Cardiac fibroblast (primary cell): ENCODE measurements at places on chromosomes 4 and X.

DNA sequence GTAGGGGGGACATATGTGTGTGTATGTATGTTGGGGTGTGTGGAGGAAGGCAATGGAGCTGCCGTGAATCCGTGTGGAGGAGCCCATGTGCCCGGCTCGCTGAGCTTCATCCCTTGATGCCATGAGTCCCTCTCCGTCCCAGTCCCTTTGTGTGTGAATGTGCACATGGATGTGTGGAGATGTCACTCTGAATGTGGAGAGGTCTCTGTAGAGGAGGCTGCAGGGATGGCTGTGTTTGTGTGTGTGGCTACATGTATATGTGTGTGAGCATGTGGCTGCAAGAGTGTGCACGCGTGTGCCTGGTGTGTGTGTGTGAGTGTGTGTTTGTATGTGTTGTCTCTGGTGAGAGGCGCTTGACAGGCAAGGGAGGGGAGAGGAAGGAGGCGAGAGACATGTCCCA lies 1.3 kb downstream of the DLG3 start:
- DNase-seq: no peak

DNA sequence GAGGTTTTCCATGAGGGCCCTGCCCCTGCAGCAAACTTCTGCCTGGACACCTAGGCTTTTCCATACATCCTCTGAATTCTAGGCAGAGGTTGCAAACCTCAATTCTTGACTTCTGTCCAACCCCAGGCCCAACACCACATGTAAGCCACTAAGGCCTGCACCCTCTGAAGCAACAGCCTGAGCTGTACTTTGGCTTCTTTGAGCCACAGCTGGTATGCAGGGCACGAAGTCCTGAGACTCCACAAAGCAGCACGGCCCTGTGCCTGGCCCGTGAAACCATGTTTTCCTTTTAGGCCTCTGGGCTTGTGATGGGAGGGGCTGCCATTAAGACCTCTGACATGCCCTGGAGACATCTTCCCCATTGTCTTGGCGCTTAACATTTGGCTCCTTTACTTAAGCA lies 728.4 kb upstream of the FTHL17 start:
- no peak for DNase-seq

DNA sequence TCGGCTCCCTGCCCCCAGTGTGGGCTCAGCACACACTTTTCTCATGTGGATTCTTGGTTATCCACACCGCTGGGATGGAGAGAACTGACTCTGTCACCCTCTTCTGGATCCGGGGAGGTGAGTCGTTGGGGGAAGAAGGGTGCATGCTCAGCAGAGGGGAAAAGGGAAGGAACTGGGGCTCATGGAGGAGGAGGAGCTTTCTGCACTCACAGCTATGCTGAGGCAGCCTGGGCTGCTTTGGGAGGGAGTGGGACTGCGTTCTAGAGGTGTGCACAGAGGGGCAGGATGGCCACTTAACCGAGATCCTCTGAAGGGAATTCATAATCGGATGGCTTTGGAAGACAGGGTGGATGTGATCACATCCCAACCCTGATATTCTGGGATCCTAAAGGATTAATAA lies 51.6 kb downstream of the RTL5 start:
- no peak for DNase-seq

GRCh38 chr4:113979148-113979904 lies at the start of gene ARSJ:
Gene ARSJ, minus strand, starts transcription at chr4:113979647. Its CDS starts 813 bp downstream, at chr4:113978834.
- DNase-seq: peak; percentile 86

DNA sequence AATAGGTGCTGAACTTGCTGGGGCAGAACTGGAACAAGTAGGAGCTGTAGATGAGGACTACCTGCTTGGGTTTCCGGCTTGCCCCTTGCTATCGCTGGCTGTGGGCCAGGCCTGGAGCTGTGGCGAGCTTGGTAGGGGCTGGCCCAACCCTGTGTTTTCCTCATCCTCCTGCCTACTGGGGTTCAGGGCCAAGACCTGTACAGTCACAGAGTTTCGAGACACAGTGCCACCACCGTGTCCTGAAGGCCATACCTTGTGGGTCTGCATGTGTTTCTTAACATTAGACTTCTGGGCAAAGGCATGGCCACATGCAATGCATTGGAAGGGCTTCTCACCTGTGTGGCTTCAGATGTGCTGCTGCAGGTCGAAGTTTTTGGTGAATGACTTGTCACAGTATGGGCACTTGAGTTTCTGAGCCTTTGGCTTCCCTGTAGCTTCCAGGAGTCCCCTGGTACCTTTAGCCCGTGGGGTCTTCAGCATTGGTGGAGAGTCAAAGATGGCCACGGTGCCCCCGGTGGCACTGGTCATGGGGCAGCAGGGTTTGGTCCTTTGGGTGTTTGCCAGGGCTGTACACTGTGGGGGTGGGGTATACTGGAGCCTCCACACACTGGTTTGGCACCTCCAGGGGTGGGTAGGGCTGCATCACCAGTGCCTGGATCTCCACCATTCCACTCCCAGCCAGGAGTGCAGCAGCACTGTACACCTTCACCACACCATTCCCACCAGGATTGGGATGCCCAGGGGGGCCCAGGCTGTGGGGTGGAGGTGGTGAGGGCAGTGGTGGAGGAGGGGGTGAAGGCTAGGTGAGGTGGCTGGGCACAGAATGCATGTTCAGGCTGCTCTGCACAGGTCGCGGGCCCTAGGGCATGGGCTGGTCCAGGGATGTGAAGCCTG lies 52.1 kb downstream of the CFAP299 start:
- DNase-seq: no peak

DNA sequence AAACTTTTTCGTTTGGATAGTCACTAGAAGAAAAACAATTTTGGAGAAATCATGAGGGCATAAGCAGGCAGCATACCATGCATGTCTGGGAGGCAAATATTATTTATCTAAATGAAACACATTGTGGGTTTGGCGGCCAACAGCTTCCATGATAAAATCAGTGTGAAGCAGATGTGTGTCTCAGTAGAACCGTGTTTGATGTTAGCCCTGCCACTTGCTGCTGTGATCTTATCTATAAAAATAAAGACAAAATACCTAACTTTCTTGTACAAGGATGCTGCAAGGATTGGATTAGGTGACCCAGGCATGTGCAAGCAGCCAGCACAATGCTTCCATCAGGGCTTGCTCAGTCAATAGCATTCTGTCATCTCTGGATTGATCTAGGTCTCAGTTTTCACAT lies 341.4 kb downstream of the PACRGL start:
- no peak for DNase-seq

DNA sequence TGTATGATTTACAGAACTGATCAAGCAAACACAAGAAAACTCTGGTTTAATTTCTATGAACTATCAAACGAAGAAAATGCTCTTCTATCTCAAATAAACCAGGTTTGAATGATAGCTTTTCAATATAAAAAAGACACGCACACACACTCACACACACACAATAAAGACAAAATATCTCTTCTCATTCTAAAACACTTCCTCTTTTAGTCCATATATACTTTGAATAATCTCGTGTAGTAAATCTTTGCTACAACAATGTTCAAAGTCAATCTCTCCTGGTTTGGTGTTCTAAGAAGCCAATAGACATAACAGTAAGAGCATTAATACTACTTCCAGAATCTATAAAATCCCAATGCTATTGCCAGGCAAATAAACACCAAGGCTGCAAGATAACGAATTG lies 13.3 kb downstream of the CXCL2 start:
- no peak for DNase-seq

DNA sequence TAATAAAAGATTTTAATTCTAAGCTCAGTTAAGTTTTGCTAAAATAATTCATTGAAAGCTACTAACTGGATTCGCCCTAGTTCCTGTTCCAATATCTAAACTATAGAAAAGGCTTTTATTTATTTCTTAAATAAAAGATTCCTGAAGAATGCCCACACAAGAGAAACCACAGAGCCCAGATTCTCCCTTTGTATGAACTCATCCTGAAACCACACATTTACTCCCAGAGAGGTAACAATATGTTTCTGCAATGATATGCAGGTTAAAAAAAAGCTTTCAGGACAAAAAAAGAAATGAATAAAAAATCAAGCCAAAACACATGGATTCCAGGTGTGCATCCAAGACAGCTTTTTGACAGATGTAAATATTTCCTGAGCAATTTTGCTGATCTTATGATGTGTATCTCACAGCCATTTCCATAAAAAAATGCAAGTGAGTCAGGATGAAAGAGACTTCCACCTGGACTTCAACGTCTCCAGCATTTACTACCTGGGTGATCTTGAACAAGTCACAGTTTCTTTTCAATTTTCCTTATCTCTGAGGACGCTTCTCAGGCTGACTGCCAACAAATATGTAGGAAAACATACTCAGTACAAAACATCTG lies 234.4 kb upstream of the FAT1 start:
- DNase-seq: no peak

- no peak for DNase-seq
These were observed 136.0 kb upstream of the NPY2R start for GRCh38 chr4:155072417-155072816.

DNA sequence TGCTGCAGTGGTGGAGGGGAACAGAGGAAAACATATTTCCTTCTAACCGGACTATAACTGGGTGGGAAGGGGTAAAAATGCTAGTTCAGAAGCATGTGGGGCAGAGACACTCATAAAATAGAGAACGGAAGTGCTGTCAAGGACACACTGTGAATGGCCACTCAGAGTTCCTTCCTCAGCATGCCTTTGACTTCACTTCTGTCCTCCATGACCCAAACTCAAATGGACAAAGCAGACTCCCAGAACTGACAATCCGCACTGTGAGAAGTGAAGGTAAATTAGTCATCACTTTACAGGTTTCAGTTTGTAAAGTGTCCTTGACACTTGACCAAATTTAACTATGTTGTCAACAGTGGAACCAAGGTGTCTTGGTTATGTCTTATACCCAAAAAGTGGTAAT lies 30.2 kb upstream of the ELF2 start:
- DNase-seq: no peak

DNA sequence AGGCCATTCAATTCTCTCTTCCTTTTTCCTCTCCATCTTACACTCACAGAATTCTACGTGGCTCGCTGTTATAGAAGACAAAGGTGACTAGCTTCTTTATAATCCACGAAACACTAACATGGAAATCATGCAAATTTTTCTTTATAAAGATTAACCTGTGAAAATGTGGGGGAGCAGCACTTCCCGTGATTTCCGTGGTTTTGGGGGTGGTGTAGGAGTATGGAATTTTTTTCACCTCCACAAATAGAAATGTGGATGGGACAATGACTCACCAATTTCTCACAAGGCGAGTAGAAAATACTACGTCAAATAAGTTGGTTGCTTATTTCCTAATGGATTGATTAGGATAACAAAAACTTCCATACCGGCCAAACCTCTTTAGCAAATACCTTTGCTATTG lies 719.2 kb upstream of the TENM3 start:
- no peak for DNase-seq

GRCh38 chr4:55732864-55733263 lies 86.7 kb upstream of the EXOC1L start:
- no peak for DNase-seq

DNA sequence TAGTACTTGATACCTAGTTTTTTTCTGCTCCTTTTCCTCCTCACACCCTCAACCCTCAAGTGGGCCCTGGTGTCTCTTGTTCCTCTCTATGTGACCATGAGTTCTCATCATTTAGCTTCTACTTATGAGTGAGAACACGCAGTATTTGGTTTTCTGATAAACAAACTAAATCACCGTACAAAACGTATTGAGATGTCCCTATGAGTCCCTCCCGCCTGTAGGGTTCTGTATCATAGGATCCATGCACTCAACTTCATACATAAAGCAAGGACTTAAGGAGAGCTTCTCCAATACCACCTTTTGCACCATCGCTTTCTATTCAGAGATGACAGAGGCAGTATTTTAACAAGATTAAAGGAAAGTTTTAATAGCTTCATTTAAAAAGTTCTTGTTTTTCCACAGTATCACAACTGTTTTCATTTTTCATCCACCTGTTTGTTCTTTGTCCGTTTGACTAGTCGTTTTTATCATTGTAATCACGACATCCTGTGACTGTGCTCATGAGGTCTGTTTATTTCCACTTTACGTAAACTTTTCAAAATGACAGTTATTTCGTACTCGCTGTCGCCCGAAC lies 457 bp upstream of the RAB9A start:
- no peak for DNase-seq

DNA sequence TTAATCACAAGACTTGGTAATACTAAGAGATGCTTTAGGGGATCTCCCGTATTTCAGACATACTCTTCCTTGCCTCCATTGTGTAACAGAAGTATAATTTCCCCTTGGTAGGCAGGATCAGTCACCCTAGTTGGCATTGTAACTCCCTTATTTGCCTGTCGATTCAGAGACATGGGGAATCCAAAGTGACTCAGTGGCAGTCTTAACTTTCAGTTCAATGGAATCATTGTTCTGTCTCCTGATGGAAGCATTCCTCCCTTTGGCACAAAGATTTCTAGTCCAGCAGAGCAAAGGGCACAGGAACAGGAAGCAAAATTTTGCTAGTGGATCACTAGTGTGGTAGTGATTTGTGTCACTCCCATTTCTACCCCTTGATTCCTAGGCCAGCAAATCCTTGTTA lies 80.4 kb downstream of the DCUN1D4 start:
- no peak for DNase-seq

GRCh38 chr4:110128472-110128919 lies 69.9 kb downstream of the ELOVL6 start:
- DNase-seq: no peak

DNA sequence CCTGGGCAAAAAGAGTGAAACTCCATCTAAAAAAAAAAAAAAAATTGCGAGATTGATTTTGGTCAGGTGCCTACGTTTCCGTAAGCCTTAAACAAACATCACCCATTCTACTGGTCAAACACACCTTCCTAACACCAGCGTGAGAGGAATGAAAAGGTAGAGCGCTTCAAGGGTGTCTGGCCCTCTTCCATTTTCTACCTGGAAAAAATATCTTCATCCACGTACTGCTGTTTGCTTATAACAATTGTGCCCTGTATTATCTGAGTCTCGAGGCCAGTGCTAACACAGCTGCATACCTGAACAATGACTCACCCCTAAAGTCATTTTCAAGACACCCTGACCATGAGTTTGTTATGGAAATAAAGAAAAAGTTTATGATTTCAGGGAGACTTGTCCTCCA lies 13.9 kb downstream of the TMSB4X start:
- peak; percentile 78 for DNase-seq

DNA sequence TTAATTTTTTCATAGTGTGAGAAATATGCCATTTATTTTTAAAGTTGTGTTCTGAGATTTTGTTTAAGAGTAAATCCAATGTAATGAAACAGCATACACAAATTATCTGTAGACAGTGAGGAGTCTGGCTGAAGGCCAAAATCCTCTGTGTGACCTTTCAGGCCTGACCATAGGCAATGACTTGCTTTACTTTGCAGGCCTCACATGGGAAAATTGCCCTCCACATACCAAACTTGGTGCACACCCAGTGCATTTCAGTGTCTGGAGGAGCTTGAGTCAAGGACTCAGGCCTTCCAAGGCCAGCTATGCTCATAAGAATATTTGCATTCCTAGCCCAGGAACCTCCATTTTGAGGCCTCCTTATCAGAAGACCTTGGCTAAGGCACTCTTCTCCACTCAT lies 430.1 kb downstream of the GABRG1 start:
- DNase-seq: no peak

DNA sequence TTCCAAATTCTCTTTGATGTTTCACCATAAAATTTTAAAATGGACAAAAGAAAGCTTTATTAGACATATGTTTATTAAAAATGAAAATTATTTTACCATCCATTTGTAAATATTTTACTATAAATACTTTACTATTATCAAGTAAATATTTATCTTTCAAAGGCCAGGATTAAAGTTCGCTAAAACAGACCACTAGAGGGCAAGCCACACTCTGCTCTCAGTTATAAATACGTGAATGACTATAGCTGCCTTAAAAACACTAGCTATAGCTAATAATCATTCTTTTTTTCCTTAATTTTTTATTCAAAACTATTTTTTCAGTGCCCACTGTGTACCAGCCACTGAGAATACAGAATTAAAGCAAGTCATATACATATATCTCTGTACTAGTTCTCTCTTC lies 38.6 kb downstream of the UNC5C start:
- DNase-seq: peak; percentile 62

- peak; percentile 52 for DNase-seq
These were observed 590 bp upstream of the NAF1 start for GRCh38 chr4:163167333-163167626.
